ENCODE measurements at places on chromosomes 11 and 22. TPM values are rescaled to one million over a fixed set of nuclear protein-coding genes. Genes with fewer than 3 reads are reported as not detected.

DNA sequence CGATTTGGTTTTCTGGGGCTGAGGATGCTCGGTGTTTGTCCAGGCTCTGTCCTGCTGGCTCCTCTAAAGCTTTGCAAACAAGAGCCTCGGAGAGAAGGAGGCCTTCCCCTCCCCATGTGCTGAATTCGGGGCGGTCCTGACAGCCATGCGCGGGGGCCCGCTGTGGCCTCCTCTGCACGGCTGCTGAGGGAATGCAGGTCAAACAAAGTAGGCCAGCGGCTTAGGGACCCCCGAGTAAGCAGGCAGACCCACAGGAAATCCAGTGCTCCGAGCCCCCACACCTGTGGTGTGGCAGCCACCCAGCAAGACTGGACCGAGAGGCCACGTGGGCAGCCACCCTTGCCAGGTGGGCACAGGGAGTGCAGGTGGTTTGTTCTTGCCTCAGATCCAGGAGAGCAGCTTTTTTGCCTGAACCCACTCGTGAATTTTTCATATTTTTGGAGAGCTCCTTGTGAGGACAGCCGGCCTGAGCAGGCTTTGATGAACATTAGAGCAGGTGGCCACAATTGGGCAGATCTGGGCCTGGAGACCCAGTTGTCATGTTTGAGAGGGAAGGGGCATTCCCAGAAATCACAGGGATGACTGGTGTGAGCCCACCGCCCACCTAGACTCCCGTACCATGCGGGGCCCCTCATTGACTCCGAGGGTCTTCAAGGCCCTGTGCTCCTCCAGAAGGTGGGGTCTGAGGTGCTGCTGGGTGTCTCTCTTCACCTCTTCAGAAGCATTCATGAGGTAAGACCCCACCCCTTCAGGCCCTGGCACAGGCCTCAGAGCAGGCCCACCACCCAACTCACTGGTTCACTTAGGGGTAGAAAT is 43.0 kb upstream of the KCNQ1OT1 start:
- DNase-seq, result no peak

GRCh38 chr11:62443390-62444235 is 24.8 kb downstream of the SCGB1A1 start:
- DNase-seq, result no peak

DNA sequence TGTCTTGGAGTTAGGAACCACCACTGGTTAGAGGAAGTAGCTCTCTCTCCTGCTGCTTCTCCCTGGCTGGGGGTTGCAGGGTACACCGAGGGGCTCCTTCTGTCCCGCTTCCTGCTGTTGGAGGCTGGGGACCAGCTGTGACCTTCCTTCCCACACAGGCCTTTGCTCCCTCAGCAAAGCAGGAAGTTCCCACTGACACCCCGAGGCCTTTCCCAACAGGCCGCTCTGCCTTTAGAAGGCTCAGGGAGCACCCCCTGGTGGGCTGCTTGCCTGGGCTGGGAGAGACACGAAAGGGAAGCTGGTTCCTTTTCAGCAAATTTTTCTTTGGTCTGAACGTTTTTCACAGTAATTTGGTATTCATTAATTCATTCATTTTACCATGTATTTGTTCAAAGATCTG is 527.9 kb upstream of the B3GAT1 start:
- no peak for DNase-seq

- DNase-seq, result no peak
Observed at GRCh38 chr11:71437879-71438278, 10.3 kb downstream of the DHCR7 start.

DNA sequence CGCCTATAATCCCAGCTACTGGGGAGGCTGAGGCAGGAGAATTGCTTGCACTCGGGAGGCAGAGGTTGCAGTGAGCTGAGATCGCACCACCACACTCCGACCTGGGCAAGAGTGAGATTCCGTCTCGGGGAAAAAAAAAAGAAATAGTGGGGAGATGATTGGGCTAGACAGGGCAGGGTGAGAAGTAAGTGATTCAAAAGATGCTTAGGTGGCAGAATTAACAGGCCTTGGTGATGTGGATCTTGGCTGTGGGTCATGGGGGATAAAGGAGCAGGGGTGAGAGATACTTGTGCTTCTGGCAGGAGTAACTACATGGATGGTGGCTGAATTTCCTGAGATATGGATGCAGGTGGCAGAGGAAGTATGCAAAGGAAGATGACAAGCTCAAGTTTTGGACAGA is 13.1 kb upstream of the UCP3 start:
- DNase-seq, result no peak

- no peak for DNase-seq
Observed at GRCh38 chr11:64716473-64717267, 6.3 kb downstream of the NRXN2 start.

GRCh38 chr11:34339149-34340064 is 18.4 kb downstream of the ABTB2 start:
- DNase-seq, result no peak

- DNase-seq, result peak; percentile 65
Observed at GRCh38 chr11:47314992-47315391, 37.5 kb downstream of the MYBPC3 start.

DNA sequence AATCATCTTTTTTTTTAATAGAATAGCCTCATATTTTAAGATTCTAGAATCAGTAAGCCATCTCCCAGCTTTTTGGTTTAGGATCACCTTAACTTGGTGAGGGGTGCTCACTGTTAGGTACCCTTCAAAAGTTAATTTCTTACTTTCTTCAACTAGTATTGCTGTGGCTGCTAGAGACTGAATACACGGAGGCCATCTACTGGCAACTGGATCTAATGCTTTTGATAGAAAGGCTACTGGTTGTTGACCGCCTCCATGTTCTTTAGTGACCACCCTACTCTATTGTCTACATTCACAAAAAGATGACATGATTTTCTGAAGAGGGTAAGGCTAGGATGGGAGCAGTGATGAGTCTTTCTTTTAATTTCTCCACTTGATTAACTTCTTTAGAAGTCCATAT is 16.7 kb upstream of the ALDH3B2 start:
- DNase-seq, result no peak

GRCh38 chr22:20834725-20835124 is 23.9 kb downstream of the PI4KA start:
- no peak for DNase-seq

GRCh38 chr11:35852056-35852455 is 91.8 kb upstream of the LDLRAD3 start:
- DNase-seq, result peak; percentile 83

DNA sequence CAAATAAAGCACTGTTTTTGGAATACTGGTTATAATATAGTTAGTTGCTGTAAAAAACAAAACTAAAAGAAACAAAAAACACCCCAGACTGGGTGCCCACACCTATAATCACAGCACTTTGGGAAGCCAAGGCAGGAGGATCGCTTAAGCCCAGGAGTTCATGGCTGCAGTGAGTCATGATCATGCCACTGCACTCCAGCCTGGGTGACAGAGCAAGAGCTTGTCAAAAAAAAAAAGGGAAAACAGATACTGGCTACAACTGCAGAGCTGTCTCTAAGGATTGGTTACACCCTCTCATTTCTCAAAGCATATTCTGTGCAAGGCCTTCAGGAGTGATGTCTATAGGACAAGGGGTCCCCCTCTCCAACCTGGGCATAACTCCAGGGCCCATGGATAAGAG is 14.6 kb upstream of the STK33 start:
- no peak for DNase-seq

Gene RBMXL2
- total RNA-seq, result not detected

Gene LGALS1
- 1,964 TPM for total RNA-seq

Gene DEUP1
- total RNA-seq, result not detected

Gene MUC15
- total RNA-seq, result not detected

Gene CARD10
- 10.8 TPM for total RNA-seq

Data from mesenteric fat pad (tissue), 1 donor.